ENCODE measurements at places on chromosomes 5 and 9.

GRCh38 chr5:178899289-178899688 is 3.6 kb downstream of the ZFP2 start:
- no peak for DNase-seq

DNA sequence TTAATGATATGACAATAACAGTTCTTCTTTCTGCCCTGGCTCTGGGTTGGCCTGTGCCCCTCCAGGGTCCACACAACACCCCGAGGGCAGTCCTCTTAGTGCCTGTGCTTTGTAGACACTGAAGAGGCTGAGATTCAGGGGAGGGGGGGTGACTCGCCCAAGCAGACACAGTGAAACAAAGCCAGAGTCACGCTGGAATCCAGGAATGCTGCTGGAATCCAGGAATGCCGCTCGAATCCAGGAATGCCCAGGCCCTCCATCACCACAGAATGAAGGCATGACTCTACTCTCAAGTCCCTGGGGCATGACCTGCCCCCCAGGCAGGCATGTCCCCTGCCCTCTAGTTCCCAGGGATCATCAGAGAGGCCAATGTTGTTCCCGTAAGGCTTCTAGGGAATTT is 73.1 kb downstream of the LRSAM1 start:
- no peak for DNase-seq

- no peak for DNase-seq
Measured at GRCh38 chr5:135190416-135191083, 156.5 kb upstream of the PITX1 start.

- DNase-seq, result no peak
Measured at GRCh38 chr5:168086104-168086610, 205.3 kb upstream of the WWC1 start.

DNA sequence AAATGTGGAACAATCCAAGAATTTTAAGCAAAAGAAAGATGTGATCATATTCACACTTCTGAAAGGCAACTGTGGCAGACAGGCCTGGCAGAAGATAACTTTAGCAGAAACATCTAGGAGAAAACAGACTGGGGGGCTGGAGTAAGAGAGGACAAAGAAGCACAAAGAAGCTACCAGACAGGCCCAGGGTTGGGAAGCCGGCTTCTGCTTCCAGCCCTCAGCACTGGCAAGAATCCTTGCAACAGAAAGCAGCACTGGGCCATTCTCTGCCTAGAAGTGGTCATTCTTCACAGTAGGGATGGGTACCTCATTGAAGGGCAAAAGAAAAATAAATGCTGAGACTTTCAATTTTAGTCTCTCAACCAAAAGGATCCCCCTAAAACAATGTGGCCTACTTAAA is 49.6 kb downstream of the EFNA5 start:
- no peak for DNase-seq

- DNase-seq, result no peak
Measured at GRCh38 chr9:12659220-12659619, 34.0 kb upstream of the TYRP1 start.

Data from activated gamma-delta T cell treated with Interleukin-2 at 50 U/mL for 16 hours (primary cell).